Activated CD4-positive, alpha-beta memory T cell treated with anti-CD3 and anti-CD28 coated beads for 36 hours (primary cell): ENCODE measurements at places on chromosomes 2 and 18. TPM values are rescaled to one million over a fixed set of nuclear protein-coding genes. Genes with fewer than 3 reads are reported as not detected.

Gene FEV
- not detected for total RNA-seq

Gene RAD51AP2
- total RNA-seq = not detected

Gene NTSR2
- total RNA-seq = not detected

Gene RELCH
- 16.1 TPM for total RNA-seq

Gene TCF7L1
- total RNA-seq = 0.07 TPM

DNA sequence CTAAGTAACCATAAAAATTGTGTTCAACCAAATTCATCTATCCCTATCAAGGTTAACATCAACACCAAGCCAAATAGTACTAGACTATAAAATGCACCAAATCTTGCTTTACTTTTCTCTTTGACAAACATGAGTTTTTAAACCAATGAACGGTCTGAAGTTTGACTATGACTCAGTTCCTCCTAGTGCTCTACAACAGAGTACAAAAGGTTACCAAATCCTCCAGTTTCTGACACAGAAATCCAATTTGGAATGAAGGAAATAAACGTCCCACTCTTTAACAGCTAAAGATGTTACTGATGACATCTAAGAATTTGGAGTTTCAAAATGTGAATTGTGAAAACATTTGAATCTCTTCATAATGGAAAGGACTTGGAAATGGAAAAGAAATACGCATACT is 11.8 kb upstream of the ACVR1 start:
- DNase-seq = no peak
- no peak overlapping the region for H3K4me3 ChIP-seq
- H3K27ac ChIP-seq = no peak overlapping the region
- no peaks in the 10 kb centered on the region for H3K27me3 ChIP-seq

DNA sequence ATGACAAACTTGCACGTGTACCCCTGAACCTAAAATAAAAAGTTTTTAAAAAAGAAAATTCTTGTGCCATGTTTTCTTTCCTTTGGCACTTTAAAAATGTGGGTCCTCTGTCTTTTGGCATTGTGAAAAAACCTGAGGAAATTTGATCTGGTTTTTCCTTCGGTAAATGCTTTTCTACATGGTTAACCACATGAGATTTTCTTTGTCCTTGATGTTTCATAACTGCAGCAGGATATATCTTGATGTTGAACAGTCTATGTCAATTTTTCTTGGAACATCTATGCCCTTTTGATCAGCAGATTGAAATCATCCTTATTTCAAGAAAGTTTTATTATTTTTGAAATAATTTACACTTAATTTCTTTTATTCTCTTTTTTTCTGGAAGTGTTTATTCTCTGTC is 109.1 kb downstream of the TMEM17 start:
- no peak overlapping the region for H3K27ac ChIP-seq
- H3K27me3 ChIP-seq = peaks cover 1% of the 10 kb centered on the region
- no peaks in the 10 kb centered on the region for H3K36me3 ChIP-seq
- no peaks in the 10 kb centered on the region for H3K4me1 ChIP-seq

GRCh38 chr2:4780679-4781078 is 911.5 kb upstream of the SOX11 start:
- no peaks in the 10 kb centered on the region for H3K27me3 ChIP-seq
- no peak overlapping the region for H3K27ac ChIP-seq
- H3K4me1 ChIP-seq = no peaks in the 10 kb centered on the region
- DNase-seq = no peak
- no peak overlapping the region for H3K4me3 ChIP-seq

- H3K27ac ChIP-seq = no peak overlapping the region
- H3K4me1 ChIP-seq = no peaks in the 10 kb centered on the region
- H3K27me3 ChIP-seq = no peaks in the 10 kb centered on the region
- no peaks in the 10 kb centered on the region for H3K36me3 ChIP-seq
- H3K4me3 ChIP-seq = no peak overlapping the region
- no peak for DNase-seq
These were observed 61.3 kb upstream of the SLC8A1 start for GRCh38 chr2:40513201-40513600.
